ENCODE measurements at places on chromosomes 5 and 9.

DNA sequence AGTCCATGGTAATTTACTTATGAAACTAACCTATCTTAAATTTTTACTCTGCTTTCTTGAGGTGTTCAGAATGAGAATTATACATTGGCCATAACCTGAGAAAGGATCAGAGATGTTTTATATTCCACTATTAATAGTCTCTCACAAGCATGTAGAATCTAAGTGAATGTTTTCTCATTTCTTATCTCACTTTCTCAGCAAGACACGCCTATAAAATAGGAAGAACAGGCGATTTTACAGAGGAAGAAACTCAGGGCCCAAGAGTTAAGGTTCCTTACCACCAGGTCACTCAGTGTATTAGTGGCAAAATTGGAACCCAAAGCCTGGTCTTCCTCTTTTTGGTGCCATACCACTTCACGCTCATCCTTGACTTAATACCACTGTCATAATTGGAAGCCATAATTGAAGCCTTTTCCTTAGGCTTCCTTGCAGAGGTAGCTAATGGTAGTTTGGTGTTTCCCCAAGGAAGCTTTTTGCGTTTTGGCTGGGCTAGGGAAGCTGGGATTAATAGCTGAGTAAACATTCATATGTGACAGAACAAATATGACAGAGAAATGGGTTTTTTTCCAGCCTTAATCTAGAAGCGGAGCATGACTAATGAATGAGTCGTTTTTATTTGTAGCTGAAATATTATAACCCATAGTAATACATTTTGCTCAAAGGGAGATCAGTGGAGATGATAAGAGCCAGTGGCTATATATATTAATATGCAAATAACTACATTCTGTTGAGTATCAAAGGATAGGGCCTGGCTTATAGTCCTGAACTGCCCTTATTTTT is 16.9 kb downstream of the HMGXB3 start:
- no peak for DNase-seq

- DNase-seq, result no peak
Observed at GRCh38 chr5:77064040-77064439, 23.0 kb downstream of the ZBED3 start.

GRCh38 chr9:9862235-9862810 is 750.5 kb downstream of the PTPRD start:
- DNase-seq, result no peak

DNA sequence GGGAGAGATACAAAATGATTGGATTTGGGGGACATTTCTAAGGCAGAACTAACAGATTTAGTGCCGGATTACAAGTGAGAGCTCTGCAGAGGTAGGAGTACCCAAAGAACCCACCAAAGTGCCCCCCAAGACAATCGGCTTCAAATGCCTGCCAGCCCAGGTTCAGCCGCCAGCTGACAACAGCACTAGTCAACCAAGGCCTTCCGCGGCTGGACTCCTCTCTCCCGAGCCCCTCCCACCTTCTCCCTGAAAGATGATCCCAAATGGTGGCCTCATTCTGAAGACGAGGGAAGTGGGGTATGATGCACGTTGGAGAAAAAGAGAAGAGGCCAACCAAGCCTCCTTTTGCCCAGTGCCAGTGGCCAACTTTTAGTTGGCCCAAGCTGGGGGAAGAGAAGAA is 210.4 kb upstream of the SLC30A5 start:
- DNase-seq, result no peak

DNA sequence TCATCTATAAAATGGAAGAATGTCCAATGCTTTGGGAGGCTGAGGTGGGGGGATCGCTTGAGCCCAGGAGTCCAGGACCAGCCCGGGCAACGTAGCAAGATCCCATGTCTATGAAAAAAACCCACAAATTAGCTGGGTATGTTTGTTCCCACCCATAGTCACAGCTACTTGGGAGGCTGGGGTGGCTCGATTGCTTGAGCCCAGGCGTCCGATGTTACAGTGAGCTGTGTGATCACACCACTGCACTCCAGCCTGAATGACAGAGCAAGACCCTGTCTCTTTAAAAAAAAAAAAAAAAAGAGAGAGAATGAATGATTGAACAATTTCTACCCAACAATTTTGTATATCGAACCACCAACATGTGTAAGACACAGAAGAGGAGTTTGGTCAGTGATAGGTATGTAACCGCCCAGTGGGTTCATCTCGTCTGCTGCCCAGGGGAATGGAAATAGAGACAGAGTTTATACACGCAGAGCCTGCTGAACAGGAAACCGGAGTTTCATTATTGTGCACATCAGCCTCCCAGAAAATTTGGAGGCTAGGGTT is 26.2 kb upstream of the ERGIC1 start:
- no peak for DNase-seq

DNA sequence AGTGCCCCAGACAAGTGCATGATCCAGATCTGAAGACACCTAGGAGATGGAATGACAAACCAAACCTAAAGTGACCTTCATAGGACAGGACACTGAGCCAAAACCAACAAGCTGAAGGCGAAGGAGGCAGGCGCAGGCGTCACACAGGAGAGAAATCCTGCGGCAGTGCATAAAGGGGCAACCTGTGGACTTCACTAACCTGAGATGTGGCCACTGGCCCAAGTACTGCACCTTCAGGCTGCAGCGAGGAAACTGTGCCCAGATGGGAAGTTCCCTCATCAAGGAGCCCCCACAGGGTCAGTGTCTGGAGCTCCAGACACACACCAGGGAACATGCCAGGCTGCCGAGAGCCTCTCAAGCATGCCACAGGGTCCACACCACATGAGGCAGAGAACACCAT is 3.7 kb downstream of the IPPK start:
- DNase-seq, result no peak

Measured in activated naive CD4-positive, alpha-beta T cell treated with anti-CD3 and anti-CD28 coated beads, Interleukin-2, amount 10 ng/mL, durations not matched to agents 7 days and 5 days (primary cell).